Activated T-helper 1 cell treated with anti-CD3 and anti-CD28 coated beads, Interleukin-2, amount 50 U/mL, for 16 hours (primary cell): ENCODE measurements at places on chromosomes 16 and 17.

GRCh38 chr16:82583422-82583821 is 43.3 kb upstream of the CDH13 start:
- DNase-seq = no peak

DNA sequence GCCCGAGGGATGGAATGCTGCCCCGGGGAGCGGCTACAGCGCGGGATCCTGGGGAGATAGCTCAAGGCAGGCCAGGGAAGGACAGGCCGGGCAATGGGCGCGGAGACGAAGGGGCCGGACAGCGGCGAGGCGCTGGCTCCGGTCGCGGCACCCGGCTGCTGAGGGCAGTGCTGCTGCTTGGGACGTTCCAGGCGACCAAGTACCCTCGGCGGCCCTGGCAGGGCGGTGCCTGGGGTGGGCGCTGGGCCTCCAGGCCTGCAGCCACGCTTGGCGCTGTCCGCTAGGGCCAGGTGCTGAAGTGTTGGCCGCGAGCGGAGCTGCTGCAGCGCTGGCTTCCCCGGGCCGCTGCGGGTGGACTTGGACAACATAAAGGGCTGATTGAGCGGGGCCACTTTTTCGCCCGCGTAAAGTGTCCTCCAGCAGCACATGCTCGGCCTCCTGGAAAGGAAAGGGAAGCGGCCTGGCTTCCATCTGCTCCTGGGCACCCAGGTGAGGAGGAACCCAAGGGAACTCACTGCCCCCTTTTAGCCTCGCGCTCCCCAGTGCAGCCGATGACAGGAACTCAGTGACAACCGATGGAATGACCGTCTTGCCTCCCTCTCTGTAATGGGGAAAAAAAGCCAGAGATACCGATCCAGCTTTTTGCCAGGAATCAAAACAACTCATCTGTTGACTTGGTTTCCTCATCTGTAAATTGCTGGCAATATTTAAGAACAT is 23.7 kb downstream of the CLEC3A start:
- DNase-seq = no peak

DNA sequence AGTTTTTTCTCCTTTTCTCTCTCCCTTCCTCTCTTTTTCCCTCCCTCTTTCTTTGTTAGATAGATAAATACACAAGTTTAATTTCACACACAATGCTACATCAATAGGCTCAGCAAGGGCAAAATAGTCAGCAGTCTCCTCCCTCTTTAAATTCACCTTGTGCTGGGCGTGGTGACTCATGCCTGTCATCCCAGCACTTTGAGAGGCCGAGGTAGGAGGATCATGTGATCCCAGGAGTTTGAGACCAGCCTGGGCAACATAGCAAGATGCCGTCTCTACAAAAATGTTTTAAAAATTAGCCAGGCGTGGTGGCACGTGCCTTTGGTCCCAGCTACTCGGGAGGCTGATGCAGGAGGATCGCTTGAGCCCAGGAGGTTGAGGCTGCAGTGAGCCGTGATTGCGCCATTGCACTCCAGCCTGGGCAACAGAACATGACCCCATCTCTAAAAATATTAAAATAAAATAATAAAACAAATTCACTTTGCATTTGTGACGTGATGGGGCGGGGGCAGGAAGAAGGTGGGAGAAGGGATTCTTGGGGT is 27.4 kb downstream of the IL21R start:
- no peak for DNase-seq

GRCh38 chr17:4233668-4234258 is 30.0 kb downstream of the ANKFY1 start:
- no peak for DNase-seq

DNA sequence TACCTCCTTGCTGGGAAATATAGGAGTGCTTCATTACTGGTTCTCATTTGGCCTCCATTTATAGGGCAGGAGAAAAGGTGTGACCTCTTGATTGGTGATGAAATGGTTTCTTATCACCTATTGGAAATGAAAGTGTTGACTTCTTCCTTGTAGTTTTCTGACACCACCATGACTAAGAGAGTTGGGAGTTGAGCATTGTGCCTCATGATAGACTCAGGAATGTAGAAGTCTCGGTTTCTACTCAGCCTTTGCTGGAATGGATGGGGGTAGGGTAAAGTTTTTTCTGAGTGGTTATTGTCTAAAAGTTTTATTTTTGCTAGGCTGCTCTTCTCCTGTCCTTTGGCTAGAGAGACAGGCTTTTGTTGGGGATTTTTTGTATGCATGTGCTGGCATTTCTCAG is 117.4 kb downstream of the PHKB start:
- no peak for DNase-seq

DNA sequence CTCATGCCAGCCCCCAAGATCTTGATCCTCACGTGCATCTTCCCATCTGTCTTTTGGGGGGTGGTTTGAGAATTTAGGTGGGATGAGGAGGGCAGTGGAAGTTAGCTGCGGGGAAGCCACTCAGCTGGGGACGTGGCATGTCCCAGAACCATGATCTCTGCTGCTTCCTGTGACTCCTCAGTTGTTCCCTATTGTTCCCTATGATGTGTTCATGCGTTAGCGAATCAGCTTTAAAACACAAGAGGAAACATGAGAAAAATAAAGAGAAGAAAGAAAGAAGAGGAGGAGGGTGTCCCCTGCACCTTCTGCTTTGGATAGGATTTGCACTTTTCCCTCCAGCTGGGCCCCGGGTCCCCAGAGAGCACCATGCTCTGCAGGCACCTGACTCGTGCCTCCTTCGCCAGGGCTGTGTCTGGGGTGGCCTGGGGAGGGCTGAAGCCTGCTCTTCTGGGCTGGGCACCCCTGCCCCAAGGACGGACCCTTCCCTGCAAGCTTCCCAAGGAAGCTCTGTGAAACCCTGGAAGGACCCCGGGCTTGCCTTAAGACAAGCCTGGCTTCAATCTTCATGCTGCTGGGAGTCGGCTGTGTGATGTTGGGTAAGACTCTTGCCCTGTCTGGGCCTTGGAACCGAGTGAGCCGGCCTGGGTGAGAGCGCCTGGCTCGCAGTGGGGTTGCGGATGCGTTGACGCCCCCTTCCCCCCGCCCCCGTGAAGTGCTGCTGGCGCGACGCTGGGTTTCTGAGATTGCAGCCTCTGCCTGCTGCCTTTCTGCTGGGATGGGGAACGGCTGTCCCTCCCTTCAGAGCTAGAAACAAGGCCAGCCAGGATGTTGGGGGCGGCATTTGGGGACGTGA is 62.8 kb upstream of the CIBAR2 start:
- no peak for DNase-seq

DNA sequence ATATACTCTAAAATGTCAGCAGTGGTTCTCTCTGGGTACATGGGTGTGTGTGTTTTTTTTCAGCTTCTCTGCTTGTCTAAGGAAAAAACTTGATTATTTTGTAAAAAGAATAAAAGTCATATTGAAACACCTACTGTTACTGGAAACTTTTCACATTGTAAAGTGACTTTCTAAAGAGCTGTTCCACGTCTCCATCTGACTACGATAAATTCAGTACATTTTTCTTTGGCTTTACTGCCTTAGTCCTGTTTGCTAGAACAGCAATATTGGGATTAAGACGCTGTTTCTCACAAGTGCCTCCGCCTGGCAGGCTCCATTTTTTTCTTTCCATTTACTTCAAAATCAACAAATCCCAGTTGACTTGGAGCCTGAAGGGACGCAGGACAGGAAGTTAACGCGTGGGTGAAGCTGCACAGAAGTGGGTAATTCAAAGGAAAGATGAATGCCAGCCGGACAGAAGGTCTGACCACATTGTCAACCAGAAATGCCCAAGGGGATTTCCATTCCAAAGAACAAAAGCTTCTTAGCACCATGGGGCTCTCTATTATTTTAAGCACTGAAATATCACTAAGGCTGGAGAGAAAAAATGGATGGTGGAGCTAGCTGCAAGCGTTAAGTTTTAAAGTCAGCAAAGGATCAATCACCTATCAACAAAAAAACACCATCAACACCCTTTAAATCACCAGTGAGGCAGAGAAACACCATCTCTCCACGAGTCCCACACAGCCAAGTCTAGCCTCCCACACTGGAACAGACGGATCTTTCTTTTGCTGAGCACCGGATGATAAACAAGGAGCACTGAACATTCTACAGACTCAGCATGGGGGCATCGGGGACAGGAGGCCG is 8.4 kb downstream of the GLOD4 start:
- DNase-seq = no peak

DNA sequence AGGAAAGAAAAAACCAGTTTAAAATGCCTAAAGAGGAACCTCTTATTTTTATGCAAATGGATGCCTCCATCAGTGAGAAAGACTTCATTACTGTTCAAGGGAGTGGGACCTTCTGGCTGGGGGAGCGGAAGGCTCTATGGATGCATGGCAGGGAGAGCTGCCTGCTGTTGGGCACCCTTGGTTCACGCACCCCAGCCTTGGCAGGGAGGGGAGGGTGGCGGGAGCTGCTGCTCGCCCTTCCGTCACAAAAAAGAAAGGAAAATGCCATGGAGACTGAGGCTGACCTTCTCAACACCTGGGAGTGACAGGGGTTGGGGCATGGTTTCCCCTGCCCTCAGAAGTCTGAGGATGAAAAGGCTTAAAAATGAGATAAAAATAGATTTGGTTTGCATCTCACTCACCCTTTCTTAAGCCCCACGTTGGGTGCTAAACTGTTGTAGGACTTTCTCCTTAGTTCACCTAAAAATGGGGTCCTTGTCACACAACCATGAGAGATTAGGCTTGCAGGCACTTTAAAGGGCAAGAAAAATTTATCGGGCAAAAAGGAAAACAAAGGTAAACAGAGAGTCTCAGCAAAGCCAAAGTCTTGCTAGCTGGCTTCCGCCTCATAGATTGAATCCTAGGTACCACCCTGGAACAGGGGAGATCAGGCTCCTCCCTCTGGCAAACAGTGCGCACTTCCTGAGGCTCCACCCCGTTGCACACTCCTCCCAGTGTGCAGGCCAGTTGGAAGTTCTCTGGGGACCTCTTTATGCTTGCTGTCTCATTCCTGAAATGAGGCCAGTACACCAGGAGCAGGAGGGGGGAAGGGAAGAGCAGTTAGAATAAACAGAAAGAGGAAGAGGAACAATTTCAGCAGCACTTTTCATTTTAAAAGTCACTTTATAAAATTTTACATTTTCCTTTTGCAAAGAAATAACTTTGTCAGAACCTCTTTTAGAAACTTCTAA is 31.6 kb downstream of the PHKB start:
- no peak for DNase-seq

GRCh38 chr17:21425321-21425720 is 49.2 kb downstream of the KCNJ12 start:
- DNase-seq = no peak
